ENCODE measurements at places on chromosomes 3 and 15.

GRCh38 chr15:69801144-69801543, 296.6 kb downstream of the TLE3 start:
- no peak for DNase-seq

DNA sequence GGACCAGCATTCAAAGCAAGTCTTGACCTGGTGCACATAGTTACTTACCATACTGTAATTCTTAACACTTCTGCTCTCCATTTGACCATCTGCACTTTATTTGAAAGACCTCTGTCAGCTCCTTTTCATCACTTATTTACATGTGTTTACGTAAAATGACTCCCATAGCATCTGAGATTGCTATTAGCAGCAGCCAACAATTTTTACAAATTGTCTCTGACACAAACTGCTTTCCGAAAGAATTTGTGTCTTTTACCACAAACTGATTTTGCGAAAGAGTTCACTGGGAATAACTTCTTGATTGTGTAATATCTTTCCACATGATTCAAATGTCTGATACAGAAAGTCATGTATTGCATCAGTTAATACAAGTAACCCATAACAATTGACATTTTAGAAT, 144.1 kb upstream of the PEX5L start:
- DNase-seq = no peak

- DNase-seq = no peak
Observed at GRCh38 chr15:48384616-48385015, 53.4 kb downstream of the DUT start.

DNA sequence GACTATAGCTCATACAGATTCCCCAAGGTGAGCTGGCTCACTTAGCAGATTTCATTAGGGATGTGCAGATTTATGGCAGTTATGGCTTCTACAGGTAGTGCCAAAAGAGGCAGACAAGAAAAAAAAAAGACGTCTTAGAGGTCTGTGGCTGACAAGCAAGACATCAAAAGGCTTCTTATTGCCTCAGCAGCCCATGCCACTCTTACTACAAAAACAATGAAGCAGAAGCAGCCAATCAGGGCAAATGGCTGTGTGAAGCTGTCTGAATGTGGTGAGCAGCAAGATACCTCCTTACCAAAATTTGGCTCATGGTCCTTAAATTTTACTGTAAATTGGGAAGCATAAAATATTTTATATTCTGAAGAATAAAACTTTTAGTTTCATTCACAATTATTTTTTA, 557.5 kb upstream of the GOLIM4 start:
- DNase-seq = no peak

DNA sequence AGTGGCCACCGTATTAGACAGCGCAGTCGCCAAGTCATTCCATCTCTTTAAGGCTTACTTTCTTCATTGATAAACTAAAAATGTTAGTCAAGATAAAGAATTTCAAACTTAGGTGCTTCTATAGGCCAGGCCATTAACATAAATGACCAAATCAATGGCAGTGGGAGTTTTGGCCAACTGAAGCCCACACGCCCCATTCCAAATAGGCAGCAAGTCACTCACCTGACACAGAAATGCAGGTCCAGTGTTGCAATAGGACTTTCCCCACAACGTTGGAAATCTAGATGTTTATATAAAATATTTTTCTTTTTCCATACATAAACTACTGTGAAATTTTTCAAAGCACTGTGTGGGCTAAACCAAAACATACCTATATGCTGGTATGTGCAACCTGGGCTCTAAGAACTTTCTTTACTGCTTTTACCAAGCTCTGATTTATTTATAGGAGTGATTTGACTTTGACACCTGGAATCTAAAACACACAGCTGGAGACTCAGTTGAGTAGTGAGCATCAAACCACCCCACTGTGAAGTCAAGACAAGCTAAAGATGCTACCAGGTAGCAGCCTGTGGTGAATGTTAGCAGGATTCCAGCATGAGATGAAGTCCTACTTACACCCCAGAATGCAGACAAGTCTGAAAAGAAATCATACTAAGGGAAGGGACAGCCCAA, 15.1 kb downstream of the GOLIM4 start:
- DNase-seq = no peak

- DNase-seq = peak; percentile 47
Observed at GRCh38 chr3:58414538-58415197, 19.0 kb downstream of the PDHB start.

- DNase-seq = no peak
Observed at GRCh38 chr15:66008940-66009562, 139.8 kb downstream of the RAB11A start.

DNA sequence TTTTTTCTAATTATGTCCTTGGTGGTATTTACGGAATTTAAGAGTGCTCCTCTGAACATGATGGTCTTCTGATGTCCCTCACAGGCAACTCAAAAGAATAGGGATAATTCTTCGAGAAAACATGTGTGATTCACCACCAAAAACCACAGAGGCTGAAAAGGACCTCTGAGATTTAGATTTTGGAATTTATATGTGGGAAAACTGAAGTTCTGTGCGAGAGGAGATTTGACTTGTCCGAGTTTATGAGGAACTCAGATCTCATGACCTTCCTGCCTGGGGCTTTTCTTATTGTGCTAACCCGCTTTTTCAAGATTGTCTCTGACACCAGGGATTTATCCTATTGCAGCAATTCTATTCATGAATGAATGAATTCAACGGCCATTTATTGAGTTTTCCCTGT, 142.4 kb downstream of the FAM43A start:
- DNase-seq = no peak

- DNase-seq = peak; percentile 64
Observed at GRCh38 chr3:196643201-196643749, 3.8 kb downstream of the NRROS start.

DNA sequence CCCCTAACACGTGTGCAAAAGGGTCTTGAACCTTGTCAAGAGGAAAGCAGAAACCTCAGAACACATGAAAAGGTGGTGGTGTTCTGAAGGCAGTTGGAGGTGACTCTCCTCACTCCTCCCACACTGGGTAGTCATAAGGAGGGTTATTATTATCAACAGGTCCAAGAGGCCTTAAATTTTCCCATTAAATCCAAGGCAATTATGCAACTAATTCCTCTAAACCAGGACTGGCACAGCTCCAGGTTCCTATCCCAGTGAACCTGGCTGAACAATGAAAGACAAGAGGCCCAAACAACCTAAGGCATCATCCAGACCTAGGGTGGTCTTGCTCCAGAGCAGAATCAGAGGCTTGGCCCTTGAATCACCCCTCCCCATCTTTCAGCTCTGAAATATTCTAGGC, 15.0 kb downstream of the MYLK start:
- DNase-seq = no peak

DNA sequence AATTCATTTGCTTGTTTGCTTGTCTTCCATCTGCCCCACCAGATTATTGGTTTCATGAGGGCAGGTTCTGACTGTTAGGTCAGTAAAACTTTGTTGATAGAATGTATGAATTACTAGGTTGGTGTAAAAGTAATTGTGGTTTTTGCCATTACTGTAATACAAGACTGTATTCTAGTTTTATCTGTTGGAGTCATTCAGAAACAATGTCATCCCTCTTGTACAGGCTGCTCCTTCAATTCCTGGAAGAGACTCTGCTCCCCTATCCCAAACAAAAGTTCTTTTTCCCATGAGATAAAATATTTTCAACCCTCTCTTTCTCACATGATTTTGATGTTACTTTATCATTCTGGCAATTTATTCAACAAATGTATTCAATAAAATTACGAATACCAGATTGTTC, 115.0 kb downstream of the CHST2 start:
- DNase-seq = no peak

DNA sequence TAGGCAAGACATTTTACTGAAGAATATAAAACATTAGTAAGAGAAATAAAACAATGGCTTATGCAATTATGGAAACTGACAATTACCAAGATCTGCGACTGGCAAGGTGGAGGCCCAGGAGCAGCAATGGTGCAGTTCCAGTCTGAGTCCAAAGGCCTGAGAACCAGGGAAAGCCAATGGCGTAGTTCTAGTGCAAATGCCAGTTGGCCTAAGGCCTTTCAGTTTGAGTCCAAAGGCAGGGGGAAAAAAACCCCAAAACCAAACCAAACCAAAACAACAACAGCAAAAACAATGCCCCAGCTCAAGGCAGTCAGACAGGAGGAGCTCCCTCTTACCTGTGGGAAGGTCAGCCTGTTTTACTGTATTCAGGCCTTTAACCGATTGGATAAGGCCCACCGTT, 72.6 kb downstream of the ST6GAL1 start:
- peak; percentile 14 for DNase-seq

DNA sequence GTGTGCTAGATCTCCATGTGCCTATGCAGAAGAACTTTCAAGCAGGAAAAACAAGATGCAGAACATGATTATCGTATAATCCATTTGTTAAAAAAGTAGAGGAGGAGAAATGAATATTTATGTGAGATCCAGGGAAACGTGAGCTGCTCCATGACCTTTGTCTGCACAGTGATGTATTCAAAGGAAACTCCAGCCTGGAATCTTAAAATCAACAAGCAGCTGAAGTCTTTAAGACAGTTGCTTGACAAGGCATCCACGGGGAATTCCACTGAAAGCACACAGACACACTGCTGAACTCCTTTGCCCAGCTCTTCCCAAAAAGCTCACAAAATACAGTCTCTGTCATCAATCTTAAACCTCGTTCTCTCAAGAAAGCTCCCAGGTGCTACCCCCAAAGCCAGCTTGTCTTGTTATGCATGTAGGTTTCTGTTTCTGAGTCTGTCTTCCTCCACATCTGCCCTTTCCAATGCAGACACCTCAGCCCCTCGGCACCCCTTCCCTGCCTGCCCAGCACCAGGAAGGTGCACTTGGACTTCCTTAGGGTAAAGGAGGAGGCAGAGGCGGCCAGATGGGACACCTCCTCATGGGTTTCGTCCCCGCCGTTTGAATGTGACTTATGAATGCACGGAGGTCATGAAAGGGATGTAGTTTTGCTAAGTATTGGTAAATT, 28.7 kb downstream of the LRRK1 start:
- no peak for DNase-seq

All from activated T-cell treated with anti-CD3 and anti-CD28 coated beads, Interleukin-2, amount 50 U/mL, for 48 hours (primary cell).